ENCODE measurements at places on chromosomes 12 and 14.

DNA sequence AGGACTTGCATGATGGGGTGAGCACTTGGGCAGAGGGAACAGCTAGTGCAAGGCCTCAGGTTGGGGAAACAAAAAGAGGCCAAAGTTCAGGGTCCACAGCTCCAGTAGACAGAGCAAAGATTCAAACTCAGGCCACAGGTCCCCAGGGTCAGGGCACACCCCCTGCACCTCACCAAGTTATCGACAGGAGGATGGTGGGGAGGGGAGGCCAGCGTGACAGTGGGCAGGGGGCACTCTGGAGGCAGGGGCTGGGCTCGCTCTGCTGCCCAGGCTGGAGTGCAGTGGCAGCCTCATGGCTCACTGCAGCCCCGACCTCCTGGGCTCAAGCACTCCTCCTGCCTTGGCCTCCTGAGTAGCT lies 32.4 kb upstream of the ULK1 start:
- DNase-seq = no peak

DNA sequence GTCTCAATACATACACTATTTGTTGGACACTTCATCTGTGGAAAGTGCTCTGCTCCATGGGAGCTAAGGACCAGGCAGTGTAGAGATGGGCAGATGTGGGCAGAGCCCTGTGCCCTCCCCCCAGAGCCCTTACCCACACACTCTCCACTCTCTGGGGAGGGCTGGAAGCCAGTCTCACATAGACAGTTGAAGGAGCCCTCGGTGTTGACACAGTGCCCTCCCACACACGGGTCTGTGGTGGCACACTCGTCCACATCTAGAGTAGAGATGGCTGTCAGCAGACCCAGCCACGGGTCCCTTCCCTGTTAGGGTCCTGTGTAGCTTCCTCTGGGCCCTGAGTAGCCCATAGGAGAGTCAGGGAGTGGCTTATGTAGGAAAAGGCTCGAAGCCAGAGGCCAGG lies 14.3 kb downstream of the ISCA2 start:
- no peak for DNase-seq

GRCh38 chr14:67666750-67667449 lies 7.5 kb downstream of the VTI1B start:
- no peak for DNase-seq

GRCh38 chr14:66404051-66404545 lies 82.1 kb upstream of the CCDC196 start:
- no peak for DNase-seq

GRCh38 chr12:99277591-99278379 lies 369.8 kb upstream of the GARIN6 start:
- no peak for DNase-seq

DNA sequence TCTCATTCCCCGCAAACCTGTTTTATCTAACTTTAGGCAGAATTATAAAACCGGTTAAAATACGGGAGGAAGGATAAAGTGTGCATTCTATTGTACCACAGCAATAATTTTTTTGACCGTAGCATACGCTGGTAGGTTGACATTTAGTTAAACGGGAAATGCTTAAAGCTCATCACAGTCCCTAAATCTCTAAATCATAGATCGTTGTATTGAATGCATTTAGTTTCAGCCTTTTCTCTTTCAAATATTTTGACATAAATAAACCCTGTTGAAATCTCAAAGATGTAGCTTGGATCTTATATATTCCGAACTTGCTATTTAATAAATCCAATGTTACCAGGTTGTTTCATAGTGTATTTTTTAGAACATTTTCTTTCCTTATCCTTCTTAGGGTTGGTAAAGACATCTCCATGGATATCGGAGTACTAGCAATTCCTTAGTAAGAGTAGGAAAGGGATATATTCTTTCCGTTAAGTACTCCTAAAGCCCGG lies 798 bp downstream of the CLEC2B start:
- no peak for DNase-seq

DNA sequence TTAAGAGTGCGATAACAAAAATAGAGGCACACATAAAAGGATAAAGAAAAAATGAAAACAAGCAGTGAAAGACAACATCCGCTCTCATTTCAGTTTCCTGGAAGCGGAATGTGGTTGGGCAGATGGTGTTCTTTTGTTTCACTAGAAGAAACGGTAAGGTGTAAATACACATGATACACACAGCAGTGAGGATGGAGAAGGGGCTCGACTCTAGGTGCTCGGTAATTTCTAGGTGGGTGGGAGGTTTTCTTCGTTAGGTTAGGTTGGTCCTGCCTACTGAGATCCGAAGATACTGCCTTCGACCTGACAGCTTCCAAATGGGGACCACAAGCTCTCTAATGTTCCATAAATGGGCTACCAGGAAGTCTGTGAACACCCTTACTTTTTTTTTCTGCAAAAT lies 1082.5 kb downstream of the BCL11B start:
- DNase-seq = no peak

DNA sequence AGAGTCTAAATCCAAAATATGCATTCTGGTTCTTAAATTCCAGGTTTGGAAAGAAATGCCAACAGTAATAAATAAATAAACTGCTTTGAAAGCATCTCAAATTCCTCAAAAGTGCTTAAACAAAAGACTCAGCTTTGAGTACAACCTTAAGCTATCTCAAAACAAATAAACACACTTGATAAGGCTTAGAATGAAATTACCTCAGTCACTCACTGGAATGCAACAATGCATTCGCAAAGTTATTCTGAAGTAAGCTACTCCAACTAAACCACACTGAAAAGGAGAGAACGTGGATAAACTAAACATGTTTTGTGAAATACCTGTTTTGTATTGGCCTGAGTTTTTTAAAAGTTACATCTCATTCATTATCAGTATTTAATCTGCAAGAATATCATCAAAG lies 1.2 kb downstream of the SPTSSA start:
- no peak for DNase-seq

GRCh38 chr12:1864867-1865266 lies 44.5 kb downstream of the LRTM2 start:
- peak; percentile 32 for DNase-seq

- no peak for DNase-seq
Observed at GRCh38 chr14:91780452-91780851, 48.6 kb upstream of the CATSPERB start.

- no peak for DNase-seq
Observed at GRCh38 chr12:105078712-105079570, 5.3 kb downstream of the ALDH1L2 start.

DNA sequence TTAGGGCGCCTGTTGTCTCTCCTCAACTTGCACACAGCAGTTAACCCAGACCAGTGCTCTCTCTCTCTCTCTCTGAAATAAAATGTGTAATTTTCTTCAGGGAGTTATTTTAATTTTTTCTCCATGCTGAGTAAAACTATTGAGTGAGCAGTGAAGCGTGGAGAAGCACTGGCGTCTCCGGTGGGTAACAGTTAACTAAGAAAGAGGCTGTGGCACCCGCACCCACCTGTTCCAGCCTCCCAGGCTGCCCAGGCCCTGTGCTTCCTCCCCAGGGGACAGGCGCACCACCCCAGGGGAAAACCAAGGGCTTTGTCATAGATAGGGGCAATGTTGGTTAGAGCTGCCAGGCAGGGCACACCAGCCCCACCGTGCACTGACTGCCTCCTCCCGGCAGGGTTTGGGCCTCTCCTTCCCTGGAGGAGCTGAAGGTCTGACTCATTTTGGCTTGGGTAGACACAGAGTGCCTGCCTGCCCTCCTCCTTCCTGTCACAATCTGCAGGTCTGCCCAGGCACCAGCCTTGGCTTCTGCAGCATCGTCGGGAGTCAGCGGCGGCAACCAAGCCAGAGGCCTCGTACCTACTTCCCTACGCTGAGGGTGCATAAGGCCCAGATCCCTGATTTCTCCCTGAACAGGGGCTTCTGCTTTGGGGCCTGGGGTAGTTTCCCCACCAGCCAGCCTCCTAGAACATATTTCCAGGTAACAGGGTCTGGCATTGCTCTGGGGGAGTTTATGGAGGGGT lies 3.9 kb downstream of the HOXC5 start:
- DNase-seq = no peak

- no peak for DNase-seq
Observed at GRCh38 chr14:57961786-57962060, 95.8 kb upstream of the SLC35F4 start.

DNA sequence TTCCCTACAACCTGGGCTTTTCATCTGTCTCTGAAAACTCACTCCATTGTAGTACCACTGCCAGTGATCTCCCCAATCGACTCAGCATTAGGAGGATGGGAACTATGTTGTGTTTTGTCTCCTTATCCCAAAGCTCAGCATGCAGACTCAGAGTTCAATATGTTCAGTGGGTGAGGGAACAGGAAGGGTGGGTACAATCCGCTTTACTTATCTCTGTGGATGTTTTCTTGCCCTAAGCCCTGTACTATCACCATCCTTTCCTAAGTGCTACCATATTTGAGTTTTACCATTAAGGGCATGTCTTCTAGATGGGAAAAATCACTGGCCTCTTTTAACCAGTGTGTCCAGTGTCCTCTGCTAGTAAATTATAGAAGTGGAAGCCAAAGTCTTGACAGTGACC lies 107.1 kb downstream of the PPM1H start:
- no peak for DNase-seq

GRCh38 chr14:22052795-22053194 lies 379.2 kb upstream of the OR4E1 start:
- no peak for DNase-seq

DNA sequence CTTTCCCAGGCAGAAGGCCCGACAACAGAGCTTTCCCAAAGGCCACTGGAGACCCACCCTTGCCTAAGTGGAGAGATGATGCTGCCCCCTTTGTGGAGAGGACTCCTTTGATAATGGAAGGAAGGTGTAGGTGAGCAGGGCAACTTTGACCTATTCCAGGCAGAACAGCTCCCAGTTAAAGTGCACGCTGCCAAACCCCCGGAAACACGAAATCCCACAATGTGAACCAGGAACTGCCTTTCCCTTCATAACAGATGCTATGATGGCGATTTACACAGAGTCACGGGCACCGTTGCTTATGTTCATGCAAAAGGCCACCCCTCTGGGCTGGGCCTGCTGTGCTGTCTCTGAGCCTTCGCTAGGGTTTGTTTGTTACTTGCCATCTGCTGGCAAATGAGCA lies 34.6 kb downstream of the PRIMA1 start:
- no peak for DNase-seq

- DNase-seq = no peak
Observed at GRCh38 chr12:1676043-1676442, 14.8 kb upstream of the ADIPOR2 start.

GRCh38 chr12:108337235-108338223 lies 1.6 kb downstream of the CMKLR1 start:
- DNase-seq = no peak

DNA sequence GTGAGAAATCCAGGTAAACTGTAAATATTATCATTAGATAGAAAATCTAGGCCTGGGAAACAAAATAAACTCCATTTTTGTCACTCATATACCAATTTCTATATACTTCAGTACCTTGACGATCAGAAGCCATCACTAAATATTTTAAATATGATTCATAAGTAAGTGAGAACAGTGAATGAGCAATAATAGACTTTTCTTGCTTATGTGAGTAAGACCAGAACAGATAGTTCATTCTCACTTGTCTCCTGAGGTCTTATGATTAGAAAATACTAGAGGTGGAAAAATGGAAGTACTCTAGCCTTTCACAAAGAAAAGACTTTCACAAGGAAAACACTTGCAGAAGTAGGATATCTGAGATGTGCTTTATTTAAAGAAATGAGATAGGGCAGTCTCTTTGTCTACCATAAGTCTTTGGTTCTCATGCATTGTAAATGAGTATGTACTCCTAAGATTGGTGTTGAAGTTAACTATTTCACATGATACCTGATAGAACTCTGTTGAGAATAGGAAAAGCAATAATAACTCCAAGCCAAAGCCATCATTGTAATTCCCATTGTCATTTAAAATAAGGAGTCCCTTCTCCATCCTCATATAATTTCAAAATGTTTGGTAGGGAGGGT lies 10.1 kb upstream of the SMCO3 start:
- no peak for DNase-seq

- DNase-seq = peak; percentile 96
Observed at GRCh38 chr12:47904713-47905709, at the start of gene VDR. Gene VDR, minus strand, starts transcription at chr12:47904994. Its CDS starts 25,881 bp downstream, at chr12:47879113.

- DNase-seq = no peak
Observed at GRCh38 chr12:95173392-95174251, 43.6 kb downstream of the FGD6 start.

GRCh38 chr14:74838166-74838565 lies 37.8 kb downstream of the PROX2 start:
- DNase-seq = no peak

DNA sequence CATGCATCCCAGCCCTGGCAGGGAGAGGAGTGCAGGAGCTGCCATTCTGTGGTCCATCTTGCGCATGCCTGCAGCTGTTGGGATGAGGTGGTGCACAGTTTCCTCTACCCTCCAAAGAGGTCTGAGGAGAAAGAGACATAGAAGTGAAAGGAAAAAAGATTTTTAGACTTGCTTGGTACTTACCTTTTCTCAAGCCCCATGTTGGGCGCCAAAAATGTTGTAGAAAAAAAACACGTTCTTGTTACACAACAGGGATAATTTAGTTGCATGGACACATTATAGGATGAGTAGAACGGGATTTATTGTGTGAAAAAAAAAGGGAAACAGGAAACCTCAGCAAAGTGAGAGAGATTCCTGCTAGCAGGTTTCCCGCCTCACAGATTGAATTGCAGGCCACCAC lies 244.4 kb upstream of the GARIN2 start:
- DNase-seq = no peak

DNA sequence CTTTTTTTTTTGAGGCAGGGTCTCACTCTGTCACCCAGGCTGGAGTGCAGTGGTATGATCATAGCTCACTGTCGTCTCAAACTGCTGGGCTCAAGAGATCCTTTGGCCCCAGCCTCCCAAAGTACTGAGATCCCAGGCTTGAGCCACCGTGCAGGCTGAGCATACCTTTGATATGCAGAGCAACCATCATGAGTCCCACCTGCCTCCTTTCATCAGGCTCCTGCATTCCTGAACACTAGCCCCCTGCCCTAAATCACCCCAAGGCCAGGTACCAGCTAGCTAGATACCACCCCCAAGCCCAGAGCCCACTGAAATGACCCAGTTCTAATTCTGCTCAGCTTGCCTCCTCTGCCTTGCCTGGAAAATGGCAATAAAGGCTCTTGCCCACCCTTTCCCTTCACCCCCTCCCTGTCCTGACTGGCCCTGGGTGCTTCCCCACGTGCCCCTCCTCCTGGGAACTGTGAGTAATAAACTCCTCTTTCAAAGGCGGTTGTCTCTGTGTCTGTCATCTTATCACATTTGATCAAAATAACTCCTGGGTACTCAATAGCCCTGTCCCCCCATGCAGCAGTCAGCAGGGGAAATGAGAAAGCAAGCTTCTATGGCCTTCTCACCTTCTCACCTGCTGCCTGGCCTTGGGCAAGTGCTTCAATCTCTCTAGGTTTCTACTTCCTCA lies 6.4 kb upstream of the BRF1 start:
- DNase-seq = no peak

DNA sequence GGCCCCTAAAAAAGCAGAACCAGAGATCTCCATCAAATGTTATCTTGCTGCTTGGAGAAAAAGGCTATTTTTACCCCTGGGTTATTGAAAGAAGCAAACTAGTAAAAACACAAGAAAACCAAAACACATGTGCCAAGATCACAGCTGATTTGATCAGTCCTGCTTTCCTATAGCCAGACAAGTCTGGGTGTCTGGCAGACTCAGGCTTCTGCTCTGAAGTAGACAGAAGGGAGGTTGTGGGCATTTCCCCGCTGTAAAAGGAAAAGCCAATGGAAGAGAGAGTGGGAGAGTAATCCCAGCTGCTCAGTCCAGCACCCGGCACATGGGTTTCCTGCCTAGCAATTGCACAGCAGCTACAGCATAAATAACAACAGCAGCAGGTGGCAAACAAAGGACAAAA lies 177.9 kb downstream of the PHLDA1 start:
- DNase-seq = no peak

- DNase-seq = no peak
Observed at GRCh38 chr12:215116-215515, 1.2 kb upstream of the SLC6A12 start.
